ENCODE measurements at places on chromosomes 13 and 19. TPM values are rescaled to one million over a fixed set of nuclear protein-coding genes. Genes with fewer than 3 reads are reported as not detected.
A peak's percentile ranks its signal among the peaks of the same experiment; 100 is the strongest.

GRCh38 chr13:46795321-46795720 is 1.6 kb downstream of the ESD start:
- no peak for DNase-seq

GRCh38 chr19:35715981-35716800 is 1.6 kb upstream of the KMT2B start:
- no peak for DNase-seq

GRCh38 chr19:40279761-40280607 is 5.2 kb downstream of the AKT2 start:
- no peak for DNase-seq

- no peak for DNase-seq
These were observed 426 bp downstream of the MYO9B start for GRCh38 chr19:17075864-17076542.

DNA sequence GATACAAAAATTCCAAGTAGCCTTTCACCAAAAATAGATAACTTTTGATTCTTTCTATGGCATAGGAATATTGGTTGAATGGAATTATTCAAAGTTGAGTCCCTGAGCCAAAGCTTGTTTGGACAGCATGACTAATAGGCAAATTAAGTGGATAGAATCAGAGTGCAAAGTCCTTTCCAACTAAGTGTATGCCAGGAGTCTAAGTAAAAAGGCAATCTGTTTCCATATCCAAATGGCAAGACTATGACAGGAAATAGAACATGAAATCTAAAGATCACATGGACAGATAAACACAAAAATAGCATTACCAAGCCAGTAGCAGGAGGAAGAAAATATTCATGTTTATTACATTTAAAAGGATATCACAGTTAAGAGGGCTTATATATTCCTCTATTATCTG is 804.6 kb downstream of the SLITRK6 start:
- no peak for DNase-seq

- no peak for DNase-seq
These were observed 1658.6 kb downstream of the OLFM4 start for GRCh38 chr13:54687173-54687572.

The ARRDC5 gene
- not detected for total RNA-seq

The CAPN12 gene
- total RNA-seq, result 10.3 TPM

- no peak for DNase-seq
These were observed 2.0 kb downstream of the CAB39L start for GRCh38 chr13:49441846-49442245.

GRCh38 chr13:43114504-43114903 is 91.1 kb downstream of the DNAJC15 start:
- no peak for DNase-seq

GRCh38 chr13:64869539-64869938 is 2360.6 kb downstream of the PCDH9 start:
- DNase-seq, result no peak

- no peak for DNase-seq
These were observed 40.9 kb downstream of the MCF2L start for GRCh38 chr13:113009743-113010509.

- DNase-seq, result no peak
These were observed 462.5 kb upstream of the SLITRK5 start for GRCh38 chr13:87208636-87209035.

The PRTN3 gene
- total RNA-seq, result not detected

DNA sequence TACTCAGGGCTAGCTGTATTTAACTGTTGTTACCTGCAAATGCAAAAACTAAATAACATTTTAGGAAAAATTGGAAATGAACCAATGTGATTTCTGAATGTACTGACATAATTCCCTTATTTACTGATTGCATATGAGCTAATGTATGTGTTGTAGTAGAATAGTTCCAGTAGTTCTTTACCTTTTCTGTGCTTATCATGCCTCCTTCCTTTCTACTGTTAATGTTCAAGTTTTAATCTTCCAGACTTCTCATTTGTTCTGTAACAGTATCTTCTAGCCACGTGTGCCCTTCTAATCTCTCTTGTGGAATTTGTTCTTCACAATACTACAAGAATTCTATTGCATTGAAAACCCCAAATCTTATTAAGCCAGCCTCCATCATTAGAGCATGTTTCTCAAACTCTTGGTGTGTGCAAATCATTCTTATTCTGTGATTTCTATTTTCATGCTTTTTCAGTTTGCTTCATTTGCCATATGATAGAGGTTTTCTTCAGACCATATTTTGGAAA is 17.7 kb downstream of the LSM14A start:
- no peak for DNase-seq

DNA sequence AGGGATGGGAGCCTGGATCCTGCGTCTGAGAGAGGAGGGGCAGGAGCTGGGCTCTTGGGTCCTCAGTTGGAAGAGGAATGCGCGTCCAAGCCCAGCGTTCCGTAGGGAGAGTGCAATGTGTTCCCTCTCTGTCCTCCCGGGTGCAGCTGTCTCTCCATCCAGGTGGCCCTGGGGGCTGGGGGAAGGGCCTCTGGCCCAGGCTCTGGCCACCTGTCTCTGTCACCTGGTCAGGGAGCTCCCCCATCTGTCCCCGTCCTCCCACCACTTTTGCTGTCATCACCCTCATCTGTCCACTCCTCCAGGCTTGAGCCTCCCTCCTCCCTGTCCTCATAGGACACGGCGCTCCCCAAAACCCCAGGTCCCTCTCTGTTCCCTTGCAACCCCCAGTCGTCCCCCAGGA is 3.7 kb upstream of the SBK2 start:
- no peak for DNase-seq

- no peak for DNase-seq
These were observed 501 bp downstream of the GTPBP3 start for GRCh38 chr19:17337675-17338432.

DNA sequence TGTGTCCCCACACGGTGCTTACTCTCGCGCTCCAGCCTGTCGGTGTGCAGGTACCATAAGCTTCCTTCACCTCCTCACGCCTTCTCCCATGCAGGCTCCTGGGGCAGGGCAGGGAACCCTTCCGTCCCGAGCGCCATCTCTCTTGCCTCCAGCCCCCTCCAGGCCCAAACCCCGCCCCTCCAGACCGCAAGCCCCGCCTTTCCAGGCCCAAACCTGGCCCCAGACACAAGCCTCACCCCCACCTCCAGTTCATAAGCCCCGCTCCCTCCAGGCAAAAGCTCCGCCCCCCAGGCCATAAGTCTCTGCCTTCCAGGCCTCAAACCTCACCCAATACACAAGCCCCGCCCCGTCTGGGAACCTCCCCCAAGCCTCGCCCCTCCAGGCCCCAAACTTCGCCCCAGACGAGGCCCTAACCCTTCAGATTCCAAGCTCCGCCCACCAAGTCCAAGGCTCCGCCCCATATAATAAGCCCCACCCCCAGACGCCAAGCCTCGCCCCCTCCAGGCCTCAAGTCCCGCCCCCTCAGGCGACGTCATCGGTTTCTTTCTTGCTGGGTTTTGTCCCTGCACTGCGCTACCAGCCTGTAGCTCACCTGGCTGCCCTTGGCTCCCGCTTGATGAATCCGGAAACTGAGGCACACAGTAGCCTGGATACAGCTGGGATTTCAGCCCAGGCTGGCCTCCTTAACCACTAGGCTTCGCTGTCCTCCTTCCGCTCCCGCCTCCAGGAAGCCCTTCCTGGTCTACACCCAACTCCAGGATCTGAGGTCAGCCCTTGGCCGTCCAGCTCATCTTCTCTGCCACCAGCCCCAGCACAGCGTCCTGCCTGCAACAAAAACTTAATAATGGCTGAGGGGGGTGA is 16.1 kb downstream of the MKNK2 start:
- DNase-seq, result peak; percentile 98

DNA sequence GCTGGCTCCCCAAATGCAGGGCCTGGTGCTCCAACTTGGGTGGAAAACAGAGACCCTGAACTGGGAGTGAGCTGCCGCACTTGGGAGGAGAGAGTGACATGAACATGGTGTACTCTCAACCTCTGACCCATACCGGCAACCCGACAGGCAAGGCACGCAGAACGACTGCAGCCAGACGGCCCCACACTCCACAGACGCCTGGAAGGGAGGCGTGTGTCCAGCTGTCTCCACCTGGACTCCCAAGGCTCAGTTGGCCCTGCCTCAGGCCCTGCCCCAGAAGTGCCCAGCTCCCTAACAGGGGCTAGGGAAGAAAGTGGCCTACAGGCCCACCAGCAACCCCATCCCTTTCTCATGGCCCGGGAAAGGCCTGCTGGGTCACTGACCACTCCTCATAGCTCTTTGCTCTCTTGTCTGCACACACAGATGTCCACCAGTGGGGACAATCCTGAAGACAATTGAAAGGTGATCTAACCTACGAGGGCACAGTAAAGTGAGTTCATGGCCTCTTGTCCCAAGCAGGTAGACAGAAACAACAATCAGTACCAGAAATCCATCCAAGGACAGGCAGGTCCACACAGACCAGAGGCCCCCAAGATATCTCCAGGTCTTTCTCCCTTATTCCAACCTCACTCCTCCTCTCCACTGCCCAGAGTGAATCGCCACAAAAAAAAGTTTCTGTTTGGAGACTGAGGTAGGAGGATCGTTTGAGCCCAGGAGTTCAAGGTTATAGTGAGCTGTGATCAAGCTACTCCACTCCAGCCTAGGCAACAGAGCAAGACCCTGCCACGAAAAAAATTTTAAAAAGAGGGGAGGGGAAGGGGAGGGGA is 28.2 kb downstream of the ELL start:
- no peak for DNase-seq

- peak; percentile 90 for DNase-seq
These were observed 2.5 kb downstream of the HDGFL2 start for GRCh38 chr19:4474514-4475022.

DNA sequence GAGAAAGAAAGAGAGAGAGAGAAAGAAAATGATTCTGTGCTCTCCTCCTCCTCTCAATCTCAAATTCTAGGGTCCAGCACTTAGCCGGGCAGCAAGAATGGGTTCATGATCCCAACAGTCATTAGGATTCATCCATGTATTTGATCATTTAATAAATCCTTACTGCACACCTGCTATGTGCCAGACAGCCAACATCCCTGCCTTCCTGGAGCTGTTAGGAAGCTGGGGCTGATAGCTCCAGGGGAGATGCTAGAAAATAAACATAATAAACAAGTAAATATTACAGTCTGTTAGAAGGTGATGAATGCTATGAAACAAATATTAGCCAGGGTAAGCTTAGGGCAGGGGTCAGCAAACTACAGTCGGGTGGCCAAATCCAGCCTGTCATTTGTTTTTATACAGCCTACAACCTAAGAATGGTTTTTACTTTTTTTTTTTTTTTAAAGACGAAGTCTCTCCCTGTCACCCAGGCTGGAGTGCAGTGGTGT is 9.9 kb upstream of the ACP7 start:
- no peak for DNase-seq

DNA sequence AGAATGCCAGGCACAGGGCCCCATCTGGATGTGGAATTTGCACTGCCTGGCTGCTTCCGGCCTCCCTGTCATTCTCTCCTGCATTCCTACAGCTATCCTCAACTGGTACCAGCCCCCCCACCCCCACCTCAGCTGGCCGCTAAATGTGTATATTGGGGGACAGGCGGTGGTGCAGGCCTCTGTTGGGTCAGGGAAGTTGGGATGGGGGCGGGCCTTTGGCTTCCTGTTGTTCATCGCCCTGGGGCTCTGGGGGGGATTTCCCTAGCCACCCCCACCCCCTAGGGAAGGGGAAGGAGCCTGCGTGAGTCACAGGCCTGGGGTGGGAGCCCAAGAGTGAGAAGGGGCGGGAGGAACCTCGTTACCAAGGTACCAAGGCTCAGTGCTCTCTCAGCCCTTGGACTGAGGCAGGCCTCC is 10.6 kb downstream of the POU2F2 start:
- no peak for DNase-seq

- peak; percentile 90 for DNase-seq
These were observed 1.5 kb downstream of the KMT5C start for GRCh38 chr19:55341171-55341588.

DNA sequence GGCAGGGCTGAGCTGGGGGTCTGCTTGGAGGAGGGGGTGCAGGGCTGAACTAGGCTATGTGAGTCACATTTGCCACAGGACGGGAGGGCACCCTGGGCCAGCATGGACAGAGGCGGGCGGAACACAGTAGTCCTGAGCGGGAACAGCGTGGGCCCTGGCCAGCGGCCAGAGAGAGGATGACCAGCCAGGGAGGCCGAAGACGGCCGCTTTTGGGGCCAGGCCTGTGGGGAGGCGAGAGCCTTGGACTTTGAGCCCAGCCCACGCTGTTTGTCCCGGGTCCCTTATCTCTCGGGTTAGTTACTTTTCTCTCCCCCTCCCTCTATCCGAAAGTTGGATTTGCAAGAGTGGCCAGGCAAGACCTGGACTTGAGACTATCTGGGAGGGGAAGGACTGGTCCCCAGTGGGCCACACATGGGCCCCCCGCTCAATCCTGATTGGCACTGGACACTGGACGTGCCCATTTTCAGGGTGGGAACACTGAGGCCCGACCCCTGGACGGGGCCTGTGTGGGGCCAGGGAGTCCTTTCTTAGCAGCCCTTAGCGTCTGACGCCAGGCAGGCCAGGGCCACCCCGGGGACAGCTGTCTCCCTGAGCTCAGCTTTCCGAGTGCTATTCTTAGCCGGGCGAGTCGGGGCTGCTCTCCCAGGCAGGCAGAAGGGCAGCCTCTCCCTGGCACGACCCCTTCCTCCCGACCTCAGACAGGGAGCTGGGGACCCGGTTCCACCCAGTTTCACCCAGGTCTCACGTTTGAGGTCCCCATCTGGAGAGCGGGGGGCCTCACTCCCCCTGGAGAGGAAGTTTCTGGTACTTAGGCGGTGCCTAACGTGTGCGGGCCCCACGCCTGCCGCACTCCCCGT is 833 bp downstream of the GAMT start:
- no peak for DNase-seq

GRCh38 chr19:34487651-34488051 is 6.1 kb downstream of the WTIP start:
- no peak for DNase-seq

The IQCN gene
- 0.48 TPM for total RNA-seq

GRCh38 chr13:112885782-112886268 is 83.2 kb upstream of the MCF2L start:
- peak; percentile 95 for DNase-seq

GRCh38 chr13:37942929-37943328 is 73.4 kb upstream of the TRPC4 start:
- DNase-seq, result no peak

The CNN2 gene
- total RNA-seq, result 524 TPM

- DNase-seq, result no peak
These were observed 113.9 kb downstream of the TUBA3C start for GRCh38 chr13:19067767-19068166.

The UHRF1 gene
- 111 TPM for total RNA-seq

DNA sequence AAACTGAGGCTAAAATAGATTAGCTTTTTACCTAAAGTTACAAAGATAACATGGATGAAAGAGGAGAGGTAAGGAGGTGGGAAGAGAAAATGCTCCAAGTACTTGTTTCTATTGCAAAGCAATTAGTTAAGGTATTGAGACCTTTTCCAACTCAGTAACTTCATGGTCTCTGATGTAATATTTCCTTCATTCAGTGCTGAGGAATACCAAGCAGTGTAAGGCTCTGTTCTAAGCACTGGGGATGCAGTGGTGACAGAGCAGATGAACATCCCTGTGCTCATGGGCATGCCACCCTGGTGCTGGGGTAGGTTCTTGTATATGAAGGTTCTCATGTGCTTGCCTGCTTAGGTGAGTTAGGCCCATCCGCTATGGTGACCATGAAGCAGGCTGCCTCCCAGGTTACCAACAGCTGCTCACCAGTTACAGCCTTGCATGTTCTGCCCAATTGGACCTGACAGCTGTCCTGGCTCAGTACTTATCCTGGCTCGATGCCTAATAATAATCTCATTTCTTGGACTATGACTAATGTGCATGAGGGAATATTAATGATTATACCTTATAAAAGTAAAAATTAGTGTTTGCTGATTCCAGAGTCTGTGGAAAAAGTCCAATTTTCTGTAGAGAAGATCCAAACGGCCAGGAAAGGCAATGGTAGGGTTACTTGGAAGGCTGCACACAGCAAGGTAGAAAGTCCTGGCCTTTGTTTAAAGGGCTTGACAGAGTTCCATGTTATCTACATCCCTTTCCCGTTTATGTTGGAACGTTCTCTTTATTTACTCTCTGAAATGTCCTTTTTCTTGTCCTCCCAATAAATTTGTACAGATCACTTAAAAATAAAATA is 48.3 kb downstream of the LATS2 start:
- no peak for DNase-seq

Data from H9 (cell line).